GM23338 (cell line): ENCODE measurements at places on chromosomes 13 and 19. TPM values are rescaled to one million over a fixed set of nuclear protein-coding genes. Genes with fewer than 3 reads are reported as not detected.

DNA sequence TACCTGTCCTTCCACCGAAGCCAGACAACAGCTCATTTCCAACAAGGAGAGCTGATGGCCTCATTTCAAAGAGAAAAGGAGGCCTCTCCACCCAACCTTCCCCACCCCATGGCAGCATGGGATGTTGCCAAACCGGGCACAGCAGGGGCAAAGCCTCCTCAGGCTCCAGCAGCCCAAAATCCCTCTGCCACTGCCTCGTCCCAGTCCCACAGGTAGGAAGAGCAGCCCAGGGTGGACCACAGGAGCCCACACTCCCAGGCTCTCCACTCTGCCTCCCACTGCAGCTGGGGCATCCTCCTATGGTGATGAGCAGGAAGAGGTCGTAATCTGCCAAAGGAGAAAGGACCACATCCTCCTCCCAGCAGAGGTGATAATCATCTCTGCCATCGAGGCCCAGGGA lies 50.9 kb downstream of the PEPD start:
- DNase-seq: no peak
- no peak overlapping the region for H3K27ac ChIP-seq
- H3K36me3 ChIP-seq: no peaks in the 10 kb centered on the region
- no peaks in the 10 kb centered on the region for H3K27me3 ChIP-seq

GRCh38 chr13:97254816-97255215 lies 32.7 kb downstream of the MBNL2 start:
- H3K27me3 ChIP-seq: no peaks in the 10 kb centered on the region
- no peak for DNase-seq
- no peak overlapping the region for H3K27ac ChIP-seq
- H3K4me1 ChIP-seq: peaks cover 32% of the 10 kb centered on the region
- no peaks in the 10 kb centered on the region for H3K36me3 ChIP-seq
- no peak overlapping the region for H3K4me3 ChIP-seq

GRCh38 chr19:52992109-52993004 lies 21.4 kb upstream of the ERVV-1 start:
- H3K36me3 ChIP-seq: no peaks in the 10 kb centered on the region
- no peak overlapping the region for H3K27ac ChIP-seq
- H3K27me3 ChIP-seq: peaks cover 69% of the 10 kb centered on the region
- peaks cover 4% of the 10 kb centered on the region; the same call in 1 of the 2 replicates for H3K4me1 ChIP-seq

DNA sequence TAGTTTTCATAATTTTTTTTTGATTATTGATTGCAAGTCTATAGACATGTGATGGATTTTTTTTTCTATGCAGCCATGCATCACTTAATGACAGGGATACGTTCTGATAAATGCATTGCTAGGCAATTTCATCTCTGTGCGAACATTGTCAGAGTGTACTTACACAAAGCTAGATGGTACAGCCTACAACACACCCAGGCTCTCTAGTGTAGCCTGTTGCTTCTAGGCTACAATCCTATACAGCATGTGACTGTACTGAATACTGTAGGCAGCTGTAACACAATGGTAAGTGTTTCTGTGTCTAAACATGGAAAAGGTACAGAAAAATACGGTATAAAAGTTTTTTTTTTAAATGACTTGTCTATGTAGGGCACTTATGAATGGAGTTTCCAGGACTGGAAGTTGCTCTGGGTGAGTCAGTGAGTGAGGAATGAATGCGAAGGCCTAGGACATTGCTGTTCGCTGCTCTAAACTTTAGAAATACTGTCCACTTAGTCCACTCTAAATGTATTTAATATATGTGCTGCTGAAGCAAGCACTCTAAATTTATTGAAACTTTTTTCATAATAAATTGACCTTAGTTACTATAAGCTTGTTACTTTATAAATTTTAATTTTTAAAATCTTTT lies 20.3 kb downstream of the SPATA13 start:
- H3K27ac ChIP-seq: no peak overlapping the region
- no peak overlapping the region for H3K4me3 ChIP-seq
- DNase-seq: no peak
- peaks cover 12% of the 10 kb centered on the region for H3K4me1 ChIP-seq

DNA sequence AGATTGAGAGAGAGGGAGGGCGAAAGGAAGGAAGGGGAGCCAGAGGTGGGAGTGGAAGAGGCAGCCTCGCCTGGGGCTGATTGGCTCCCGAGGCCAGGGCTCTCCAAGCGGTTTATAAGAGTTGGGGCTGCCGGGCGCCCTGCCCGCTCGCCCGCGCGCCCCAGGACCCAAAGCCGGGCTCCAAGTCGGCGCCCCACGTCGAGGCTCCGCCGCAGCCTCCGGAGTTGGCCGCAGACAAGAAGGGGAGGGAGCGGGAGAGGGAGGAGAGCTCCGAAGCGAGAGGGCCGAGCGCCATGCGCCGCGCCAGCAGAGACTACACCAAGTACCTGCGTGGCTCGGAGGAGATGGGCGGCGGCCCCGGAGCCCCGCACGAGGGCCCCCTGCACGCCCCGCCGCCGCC lies at the start of gene TNFSF11:
Gene TNFSF11, plus strand, starts transcription at position 142 of the 400 bp plus-strand sequence. Its CDS starts 152 bp downstream, at position 294.
- H3K4me1 ChIP-seq: peaks cover 40% of the 10 kb centered on the region
- H3K27me3 ChIP-seq: peaks cover 14% of the 10 kb centered on the region
- DNase-seq: peak; percentile 90

GRCh38 chr19:40990972-40991381 lies at the start of gene CYP2B6:
CYP2B6 (plus strand) TSS chr19:40991282; CDS start chr19:40991306, 24 bp downstream.
- no peaks in the 10 kb centered on the region; the same call in 1 of the 2 replicates for H3K4me1 ChIP-seq
- H3K27ac ChIP-seq: no peak within 1 kb of the TSS
- no peak within 1 kb of the TSS for H3K4me3 ChIP-seq

- H3K4me3 ChIP-seq: no peak overlapping the region
- no peak overlapping the region for H3K27ac ChIP-seq
- no peaks in the 10 kb centered on the region for H3K36me3 ChIP-seq
- peaks cover 26% of the 10 kb centered on the region for H3K4me1 ChIP-seq
Observed at GRCh38 chr13:23654111-23655110, 84.2 kb downstream of the TNFRSF19 start.

- no peaks in the 10 kb centered on the region for H3K36me3 ChIP-seq
- no peaks in the 10 kb centered on the region for H3K4me1 ChIP-seq
- no peak overlapping the region for H3K4me3 ChIP-seq
Observed at GRCh38 chr13:89930861-89931260, 1416.6 kb upstream of the MIR17HG start.

DNA sequence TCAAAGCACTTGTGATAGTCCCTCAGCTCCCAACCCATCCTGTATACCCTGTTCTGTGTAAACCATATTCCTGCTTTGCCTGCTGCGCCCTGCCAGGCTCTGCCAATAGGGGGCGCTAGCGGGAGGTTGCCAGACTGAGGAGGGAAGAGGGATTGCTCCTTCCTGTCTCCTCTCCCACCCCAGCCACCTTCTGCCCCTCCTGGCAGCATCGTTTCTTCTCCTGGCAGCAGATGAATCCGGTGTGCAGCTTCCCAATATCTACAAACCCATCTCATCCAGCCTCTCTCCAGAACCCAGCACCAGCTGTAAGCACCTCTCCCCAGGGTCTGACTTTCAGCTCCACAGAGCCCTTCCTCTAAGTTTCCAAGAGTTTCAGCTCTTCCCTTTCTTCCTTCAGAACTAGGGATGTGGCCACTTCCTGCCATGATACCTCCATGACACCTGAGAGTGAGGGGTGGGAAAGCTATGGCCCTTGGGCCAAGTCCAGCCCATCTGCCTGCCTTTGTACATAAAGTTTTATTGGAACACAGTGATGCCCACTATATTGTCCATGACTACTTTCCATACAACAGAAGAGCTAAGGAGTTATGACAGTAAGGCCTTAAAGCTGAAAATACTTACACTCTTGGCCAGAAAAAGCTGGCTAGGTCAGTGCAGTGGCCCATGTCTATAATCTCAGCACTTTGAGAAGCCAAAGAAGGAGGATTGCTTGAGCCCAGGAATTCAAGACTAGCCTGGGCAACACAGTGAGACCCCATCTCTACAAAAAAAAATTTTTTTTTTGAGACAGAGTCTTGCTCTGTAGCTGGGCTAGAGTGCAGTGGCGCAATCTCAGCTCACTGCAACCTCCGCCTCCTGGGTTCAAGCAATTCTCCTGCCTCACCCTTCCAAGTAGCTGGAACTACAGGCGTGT lies 34.5 kb upstream of the ATP1A3 start:
- no peaks in the 10 kb centered on the region for H3K27me3 ChIP-seq
- peak overlapping the region; percentile 78 for H3K27ac ChIP-seq
- H3K4me1 ChIP-seq: peaks cover 8% of the 10 kb centered on the region
- no peaks in the 10 kb centered on the region for H3K36me3 ChIP-seq

DNA sequence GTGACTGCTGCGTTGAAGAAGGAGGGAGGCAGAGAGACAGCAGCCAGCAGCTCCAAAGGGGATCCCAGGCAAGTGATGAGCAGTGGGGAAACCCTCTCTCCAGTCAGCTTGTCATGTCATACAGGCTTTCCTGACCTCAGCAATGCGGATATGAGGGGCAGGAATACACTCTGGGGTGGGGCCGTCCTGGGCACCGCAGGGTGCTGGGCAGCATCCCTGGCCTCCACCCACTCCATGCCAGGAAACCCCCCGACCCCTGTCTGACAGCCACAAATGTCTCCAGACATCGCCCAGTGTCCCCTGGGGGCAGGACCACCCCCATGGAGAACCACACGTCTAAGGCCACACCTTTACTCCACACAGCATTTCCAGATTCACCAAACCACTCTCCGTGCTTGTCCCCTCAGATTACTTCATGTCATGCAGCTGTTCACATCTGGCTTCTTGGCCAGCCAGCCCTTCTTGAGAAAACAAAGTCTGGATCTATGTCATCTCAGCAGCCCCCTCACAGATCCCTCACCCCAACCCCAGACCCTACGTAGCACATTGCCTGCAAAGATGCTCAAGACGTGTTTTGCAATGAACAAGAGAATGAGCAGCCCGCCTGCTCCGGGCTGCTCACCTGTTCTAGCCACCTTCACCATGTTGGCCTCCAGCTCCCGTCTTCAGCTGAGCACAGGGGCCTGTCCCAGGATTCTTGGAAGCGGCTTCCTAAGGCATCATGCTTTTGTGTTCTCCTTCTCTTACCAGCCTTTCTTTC lies 46.5 kb downstream of the RFX2 start:
- no peak overlapping the region for H3K4me3 ChIP-seq
- no peak for DNase-seq
- H3K36me3 ChIP-seq: no peaks in the 10 kb centered on the region
- H3K4me1 ChIP-seq: peaks cover 5% of the 10 kb centered on the region; the same call in 1 of the 2 replicates
- H3K27me3 ChIP-seq: no peaks in the 10 kb centered on the region

GRCh38 chr19:55697698-55698097 lies 22.7 kb downstream of the EPN1 start:
- H3K4me3 ChIP-seq: no peak overlapping the region
- no peaks in the 10 kb centered on the region for H3K36me3 ChIP-seq
- no peaks in the 10 kb centered on the region for H3K4me1 ChIP-seq
- no peaks in the 10 kb centered on the region for H3K27me3 ChIP-seq
- no peak for DNase-seq

DNA sequence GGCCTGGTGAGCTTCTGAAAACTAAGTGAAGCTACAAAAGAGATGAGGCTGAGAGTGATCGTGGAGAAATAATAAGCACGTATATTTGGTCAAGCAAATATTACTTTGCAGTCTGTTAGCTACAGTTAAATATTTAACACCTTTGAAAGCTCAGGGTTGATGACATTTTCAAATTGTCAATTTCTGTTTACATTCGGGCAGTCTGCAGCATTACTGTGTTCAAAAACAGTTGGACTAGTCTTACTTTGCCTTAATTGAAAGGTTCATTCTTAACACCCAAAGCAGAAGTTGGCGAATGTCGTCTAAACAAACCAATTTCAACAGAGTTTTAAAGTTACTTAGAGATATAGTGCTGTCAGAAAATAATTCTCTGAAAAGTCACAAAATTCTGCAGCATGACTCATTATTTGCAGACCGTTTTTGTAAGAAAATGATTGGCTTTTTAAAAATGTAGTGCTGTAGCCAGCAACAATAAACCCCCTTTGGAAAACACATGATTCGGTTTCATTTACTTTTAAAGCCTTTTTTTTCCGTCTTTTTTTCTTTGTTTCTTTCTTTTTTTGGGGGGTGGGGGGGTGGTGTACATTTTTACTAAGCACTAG lies 549.0 kb downstream of the GPC6 start:
- no peaks in the 10 kb centered on the region for H3K4me1 ChIP-seq
- no peak overlapping the region for H3K27ac ChIP-seq
- H3K36me3 ChIP-seq: no peaks in the 10 kb centered on the region
- H3K27me3 ChIP-seq: no peaks in the 10 kb centered on the region
- no peak for DNase-seq

DNA sequence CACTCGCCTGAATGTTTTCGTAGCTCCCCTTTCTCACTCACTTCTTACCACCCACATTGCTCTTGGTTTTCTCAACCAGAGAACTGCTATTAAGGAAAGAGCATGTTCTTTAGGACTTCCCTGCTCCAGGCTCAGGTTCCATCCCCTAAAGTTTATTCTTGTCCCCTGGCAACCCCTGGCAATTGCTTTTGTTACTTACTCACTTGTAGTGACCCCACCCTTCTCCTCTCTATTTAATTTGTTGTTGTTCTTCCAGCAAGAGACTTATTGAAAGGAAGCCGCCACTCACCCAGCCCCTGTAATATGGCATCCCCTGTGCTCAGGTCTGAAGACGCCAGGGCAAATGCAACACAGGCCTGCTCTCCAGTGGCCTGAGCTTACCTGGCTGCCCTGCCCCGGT lies 233.7 kb upstream of the SOX21 start:
- DNase-seq: no peak
- peaks cover 27% of the 10 kb centered on the region for H3K4me1 ChIP-seq
- no peak overlapping the region for H3K4me3 ChIP-seq
- H3K36me3 ChIP-seq: no peaks in the 10 kb centered on the region
- no peak overlapping the region for H3K27ac ChIP-seq

GRCh38 chr13:49869519-49869918 lies 66.6 kb downstream of the SPRYD7 start:
- no peaks in the 10 kb centered on the region for H3K36me3 ChIP-seq
- H3K4me1 ChIP-seq: no peaks in the 10 kb centered on the region
- H3K4me3 ChIP-seq: no peak overlapping the region
- H3K27me3 ChIP-seq: no peaks in the 10 kb centered on the region
- peak; percentile 73 for DNase-seq
- H3K27ac ChIP-seq: no peak overlapping the region

RPS5 gene
- total RNA-seq: 2,020 and 2,111 TPM in 2 replicates

SWSAP1 gene
- 2.1 and 4.1 TPM in 2 replicates for total RNA-seq

ZNF578 gene
- 11.9 and 23.9 TPM in 2 replicates for total RNA-seq

CGB8 gene
- not detected in 2 replicates for total RNA-seq

MATK gene
- total RNA-seq: 21.4 and 30.3 TPM in 2 replicates

ZNF700 gene
- 9.3 and 13.6 TPM in 2 replicates for total RNA-seq

GJA3 gene
- total RNA-seq: 0.17 and 1.2 TPM in 2 replicates
